ENCODE measurements at places on chromosomes 12 and 14. TPM values are rescaled to one million over a fixed set of nuclear protein-coding genes. Genes with fewer than 3 reads are reported as not detected.
A peak's percentile ranks its signal among the peaks of the same experiment; 100 is the strongest.

KRT74 gene
- not detected for polyA plus RNA-seq

KRT79 gene
- polyA plus RNA-seq: not detected

DACT1 gene
- not detected for polyA plus RNA-seq

TMEM260 gene
- polyA plus RNA-seq: 6.0 TPM

GRCh38 chr12:101939856-101940265 lies 62.5 kb downstream of the DRAM1 start:
- H3K27ac ChIP-seq: no peak overlapping the region
- no peaks in the 10 kb centered on the region for H3K27me3 ChIP-seq
- DNase-seq: peak; percentile 52
- no peak overlapping the region for H3K4me3 ChIP-seq

GRCh38 chr14:99950181-99950580 lies 115.0 kb upstream of the EVL start:
- H3K27ac ChIP-seq: no peak overlapping the region
- no peak for DNase-seq
- no peak overlapping the region for H3K4me3 ChIP-seq

SYCP3 gene
- polyA plus RNA-seq: not detected

TAS2R9 gene
- not detected for polyA plus RNA-seq

GRCh38 chr12:74499192-74499591 lies 38.4 kb upstream of the ATXN7L3B start:
- no peaks in the 10 kb centered on the region for H3K4me1 ChIP-seq
- no peak for DNase-seq
- H3K27ac ChIP-seq: no peak overlapping the region
- no peak overlapping the region for H3K4me3 ChIP-seq

LRRC10 gene
- polyA plus RNA-seq: not detected

DNA sequence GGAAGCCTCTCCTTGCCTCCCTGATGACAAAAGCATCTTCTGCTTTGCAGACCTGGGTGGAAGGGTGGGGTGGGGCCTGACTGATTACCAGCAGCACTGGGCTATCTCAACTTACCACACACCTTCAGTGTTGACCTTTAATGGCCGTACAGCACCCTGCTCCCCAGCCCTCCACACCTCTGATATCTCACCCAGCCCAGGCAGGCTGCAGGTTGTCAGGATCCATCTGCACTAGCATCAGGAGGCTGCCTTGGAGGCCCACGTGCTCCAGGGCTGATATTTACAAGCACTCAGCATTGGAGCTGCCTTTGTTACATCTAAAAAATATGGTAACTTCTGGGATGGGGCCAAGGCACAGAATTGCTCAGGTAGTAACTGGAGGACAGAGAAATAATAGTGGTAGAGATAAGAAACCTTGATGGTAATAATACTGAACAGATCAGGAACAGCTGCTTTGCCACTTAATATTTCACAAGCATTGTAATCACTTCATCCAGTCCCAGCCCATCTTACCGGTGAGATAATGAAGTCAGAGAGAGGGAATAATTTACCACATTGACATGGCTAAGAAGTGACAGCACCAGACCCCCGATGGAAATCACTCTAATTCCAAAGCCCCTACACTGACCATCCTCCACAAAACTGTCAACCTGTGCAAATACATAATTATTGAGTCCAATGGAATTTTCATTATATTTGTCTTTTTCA lies 125.2 kb upstream of the RFLNA start:
- H3K27ac ChIP-seq: no peak overlapping the region
- peaks cover 28% of the 10 kb centered on the region for H3K4me1 ChIP-seq
- DNase-seq: no peak
- no peak overlapping the region for H3K4me3 ChIP-seq
- no peaks in the 10 kb centered on the region for H3K27me3 ChIP-seq
- no peaks in the 10 kb centered on the region for H3K36me3 ChIP-seq
